SJSA1 (cell line): ENCODE measurements at places on chromosomes 1 and 21. TPM values are rescaled to one million over a fixed set of nuclear protein-coding genes. Genes with fewer than 3 reads are reported as not detected.

FOXD3 gene
- total RNA-seq, result 0.13 TPM in 1 of 2 replicates, not detected in the other

SERPINC1 gene
- 0.34 TPM in 1 of 2 replicates, not detected in the other for total RNA-seq

TNFRSF4 gene
- not detected in 2 replicates for total RNA-seq

CSF1 gene
- 43.8 and 68.9 TPM in 2 replicates for total RNA-seq

OR2L13 gene
- not detected in 2 replicates for total RNA-seq

C1orf146 gene
- total RNA-seq, result not detected in 2 replicates
